ENCODE measurements at places on chromosomes 12 and 14.

DNA sequence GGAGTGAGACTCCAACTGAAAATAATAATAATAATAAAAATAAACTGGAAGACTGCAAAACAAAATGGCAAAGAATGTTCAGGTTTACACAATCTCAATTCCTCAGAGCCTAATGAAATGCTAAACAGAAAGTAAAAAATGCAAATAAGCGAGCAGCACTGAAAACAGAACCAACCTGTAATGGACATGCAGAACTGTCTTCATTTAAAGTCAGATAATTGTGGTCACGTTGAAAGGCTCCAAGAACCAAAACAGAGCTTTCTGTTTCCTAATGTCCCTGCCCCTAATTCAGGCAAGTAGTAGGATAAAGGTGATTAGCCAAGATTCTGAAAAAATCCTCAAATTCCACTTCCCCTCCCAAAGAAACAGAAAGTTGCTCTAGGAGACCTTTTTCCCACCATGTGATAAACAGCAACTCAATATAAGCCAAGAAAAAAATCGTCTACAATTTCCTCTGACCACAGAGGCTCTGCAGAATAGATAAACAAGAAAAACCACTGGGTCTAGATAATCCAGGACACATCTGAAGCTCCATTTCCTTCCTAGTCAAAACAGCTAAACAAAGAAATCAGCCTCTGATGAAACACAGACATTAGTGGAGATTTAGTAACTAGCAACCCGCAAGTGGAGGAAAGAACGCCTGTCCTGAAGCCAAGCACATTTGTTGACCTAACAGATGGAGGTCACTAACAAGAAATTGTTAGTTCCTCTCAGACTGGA is 3.0 kb downstream of the MIS18BP1 start:
- no peak for DNase-seq

DNA sequence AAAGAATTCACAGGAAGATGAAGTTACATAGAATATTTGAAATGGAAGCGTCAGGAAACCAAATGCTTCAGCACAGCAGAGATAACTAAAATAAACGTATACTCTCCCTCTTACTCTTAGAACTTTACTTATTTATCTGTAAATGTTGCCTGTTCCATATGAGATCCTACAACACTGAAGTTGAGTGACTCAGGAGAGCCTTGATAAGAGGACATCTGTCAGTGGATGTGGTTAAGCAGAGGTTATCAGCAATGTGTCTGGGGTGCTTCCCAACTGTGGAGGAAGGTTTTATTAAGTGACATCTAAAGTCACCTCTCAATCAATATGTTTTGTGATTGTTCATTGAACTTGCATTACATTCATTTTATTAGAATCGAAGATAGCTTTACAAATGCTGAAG is 81.9 kb downstream of the NEDD1 start:
- no peak for DNase-seq

GRCh38 chr12:23948291-23948690 is 1.2 kb downstream of the SOX5 start:
- no peak for DNase-seq

DNA sequence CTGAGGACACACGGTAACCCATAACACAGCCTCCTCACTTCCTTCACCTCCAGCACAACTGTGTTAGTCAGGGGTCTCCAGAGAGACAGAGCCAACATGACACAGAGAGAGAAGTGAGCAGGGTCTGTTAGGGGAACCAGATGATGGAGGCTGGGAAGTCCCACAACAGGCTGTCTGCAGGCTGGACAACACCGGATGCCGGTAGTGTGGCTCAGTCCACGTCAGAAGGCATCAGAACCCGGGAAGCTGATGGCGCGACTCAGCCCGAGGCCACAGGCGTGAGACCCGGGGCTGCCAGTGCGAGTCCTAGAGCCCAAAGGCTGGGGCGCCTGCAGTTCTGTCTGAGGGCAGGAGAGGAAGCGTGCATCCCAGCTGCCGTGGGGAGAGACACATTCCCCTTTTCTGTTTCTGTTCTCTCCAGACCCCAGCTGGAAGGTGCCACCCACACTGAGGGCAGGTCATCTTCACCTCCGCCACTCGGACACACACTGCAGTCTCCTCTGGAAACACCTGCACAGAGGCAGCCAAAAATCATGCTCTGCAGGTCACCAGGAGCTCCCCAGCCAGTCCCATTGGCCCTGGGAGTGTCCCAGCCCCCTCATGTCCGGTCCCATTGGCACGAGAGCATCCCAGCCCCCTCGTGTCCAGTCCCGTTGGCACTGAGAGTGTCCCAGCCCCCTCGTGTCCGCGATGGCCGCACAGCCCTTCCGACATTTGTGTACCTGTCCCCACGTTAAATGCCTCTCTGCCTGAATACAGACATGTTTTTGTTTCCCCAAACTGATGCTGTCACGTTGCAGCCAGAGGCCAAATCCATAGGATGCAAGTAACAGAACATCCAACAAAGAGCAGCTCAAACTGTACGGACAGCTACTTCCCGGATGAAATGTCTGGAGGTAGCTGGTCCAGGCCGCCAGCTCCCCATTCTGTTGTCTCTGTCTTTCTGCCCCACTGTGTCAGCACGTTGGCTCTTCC is 7.9 kb upstream of the FBRSL1 start:
- no peak for DNase-seq

DNA sequence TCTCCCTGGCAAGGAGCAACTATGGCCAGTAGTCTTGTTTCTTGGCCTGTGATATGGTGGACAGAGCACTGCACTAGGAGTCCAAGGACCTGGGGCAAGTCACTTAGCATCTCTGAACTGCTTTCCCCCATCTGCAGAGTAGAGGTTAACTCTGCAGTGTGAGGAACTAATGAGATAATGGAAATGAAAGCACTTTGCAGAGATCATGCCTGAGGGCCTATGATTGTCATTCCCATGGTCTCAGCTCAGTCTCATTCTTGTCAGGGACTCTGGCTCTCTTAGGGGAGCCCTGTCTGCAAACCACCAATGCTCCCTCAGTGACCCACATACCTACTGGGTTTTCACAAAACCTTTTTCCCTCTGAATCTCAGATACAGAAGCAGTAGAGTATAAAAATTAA is 6.5 kb upstream of the PNMA1 start:
- DNase-seq = no peak

- no peak for DNase-seq
These were observed 122.1 kb downstream of the FOXA1 start for GRCh38 chr14:37472906-37473305.

DNA sequence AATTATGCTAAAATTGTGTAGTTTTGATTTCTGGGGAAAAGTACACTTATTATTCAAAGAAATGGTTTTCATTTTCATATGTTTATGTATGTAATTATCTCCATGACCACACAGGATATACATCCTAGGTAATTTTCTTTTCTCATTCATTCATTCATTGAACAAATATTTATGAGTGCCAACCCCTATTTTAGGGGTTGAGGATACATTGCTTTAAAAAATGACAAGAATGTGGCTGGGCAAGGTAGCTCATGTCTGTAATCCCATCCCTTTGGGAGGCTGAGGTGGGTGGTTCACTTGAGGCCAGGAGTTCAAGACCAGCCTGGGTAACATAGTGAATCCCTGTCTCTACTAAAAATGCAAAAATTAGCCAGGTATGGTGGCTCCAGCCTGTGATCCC is 40.9 kb downstream of the SGPP1 start:
- no peak for DNase-seq

DNA sequence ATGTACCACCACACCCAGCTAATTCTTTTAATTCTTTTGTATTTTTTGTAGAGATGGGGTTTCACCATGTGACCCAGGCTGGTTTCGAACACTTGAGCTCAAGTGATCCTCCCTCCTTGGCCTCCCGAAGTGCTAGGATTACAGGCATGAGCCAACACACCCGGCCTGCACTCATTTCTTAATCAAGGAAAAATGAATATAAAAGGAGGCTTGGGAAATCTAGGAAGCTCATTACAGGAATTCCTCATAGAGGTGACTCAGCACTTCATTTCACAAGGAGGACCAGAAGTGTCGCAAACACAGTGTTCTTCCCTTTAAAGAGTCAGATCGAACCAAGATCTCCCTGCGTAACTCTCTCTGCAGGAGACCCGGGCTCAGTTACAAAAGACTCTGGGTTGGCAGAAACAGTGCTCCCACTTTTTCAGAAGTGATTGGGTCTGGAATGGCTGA is 30.3 kb downstream of the NFKBIA start:
- no peak for DNase-seq

Measured in muscle of arm (tissue), 14 donors.